ENCODE measurements at places on chromosomes 2 and 18. TPM values are rescaled to one million over a fixed set of nuclear protein-coding genes. Genes with fewer than 3 reads are reported as not detected.

Gene PPP4R3B
- total RNA-seq: 81.1 TPM

- no peak for DNase-seq
These were observed 20.2 kb upstream of the ADNP2 start for GRCh38 chr18:80088823-80089222.

Gene ZNF396
- total RNA-seq: 3.2 TPM

- no peak for DNase-seq
These were observed 112.1 kb downstream of the TCF4 start for GRCh38 chr18:55475916-55476315.

Gene CCDC68
- 22.3 TPM for total RNA-seq

GRCh38 chr2:241110089-241110606, 8.1 kb upstream of the MTERF4 start:
- no peak for DNase-seq

Gene ABCA12
- total RNA-seq: 0.03 TPM

DNA sequence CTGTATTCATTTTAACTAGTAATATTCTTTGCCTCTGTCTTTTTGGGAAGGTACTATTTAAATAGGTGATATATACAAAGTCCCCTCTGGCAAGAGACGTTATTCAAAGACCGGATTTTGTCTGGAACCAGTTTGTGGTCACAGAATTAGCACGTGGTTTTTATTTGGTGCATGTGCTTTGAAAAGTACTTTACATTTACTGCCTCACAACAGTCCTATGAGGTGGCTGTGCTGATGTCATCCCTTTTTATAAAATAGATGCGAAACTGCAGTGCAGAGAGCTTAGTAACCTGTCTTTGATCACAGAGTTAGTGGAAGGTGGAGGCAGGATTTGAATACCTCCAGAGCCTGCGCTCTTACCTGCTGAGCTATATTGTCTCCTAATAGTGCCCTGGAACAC, 4.0 kb downstream of the LPIN1 start:
- no peak for DNase-seq

Gene ARHGEF33
- total RNA-seq: 0.35 TPM

Gene C2orf78
- total RNA-seq: not detected

- no peak for DNase-seq
These were observed 79.7 kb upstream of the MAP4K4 start for GRCh38 chr2:101617796-101618195.

All from colonic mucosa (tissue), 4 donors.